Fibroblast of skin of abdomen (primary cell): ENCODE measurements at places on chromosomes 2 and 18.

DNA sequence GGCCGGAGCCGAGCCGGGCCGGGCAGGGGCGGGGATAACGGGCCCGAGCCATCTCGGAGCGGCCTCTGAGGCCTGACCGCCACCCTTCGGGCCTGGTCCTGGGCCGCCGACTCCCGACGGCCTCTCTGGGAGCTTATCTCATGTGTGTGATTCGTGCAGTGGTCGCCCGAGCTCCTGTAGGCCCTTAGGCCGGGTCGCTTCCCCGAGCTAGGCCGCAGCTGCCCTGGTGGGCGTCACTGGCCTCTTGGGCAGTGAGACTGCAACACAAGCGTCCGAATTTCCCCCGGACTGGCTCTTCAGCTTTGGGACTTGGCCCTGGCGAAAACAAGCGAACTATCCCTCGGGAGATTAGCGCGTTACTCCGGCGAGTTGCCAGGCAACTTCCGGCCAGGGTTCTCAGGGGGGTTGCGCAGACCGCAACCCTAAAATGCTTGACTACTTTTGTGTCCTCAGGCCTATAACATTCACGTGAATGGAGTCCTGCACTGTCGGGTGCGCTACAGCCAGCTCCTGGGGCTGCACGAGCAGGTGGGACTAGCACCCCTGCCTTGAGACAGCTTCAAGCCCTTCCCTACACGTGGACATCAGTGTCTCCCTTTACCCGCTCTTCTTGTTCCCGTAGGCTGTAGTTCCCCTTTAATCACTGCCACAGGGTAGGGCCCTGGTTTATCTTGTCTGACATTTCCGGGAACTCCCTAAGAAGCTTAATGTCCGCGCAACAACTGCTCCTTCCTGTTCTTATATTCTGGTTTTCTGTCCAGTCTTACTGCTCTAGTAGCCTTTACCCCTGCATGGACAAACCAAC lies 602 bp downstream of the SNX17 start:
- peak; percentile 31 for DNase-seq

DNA sequence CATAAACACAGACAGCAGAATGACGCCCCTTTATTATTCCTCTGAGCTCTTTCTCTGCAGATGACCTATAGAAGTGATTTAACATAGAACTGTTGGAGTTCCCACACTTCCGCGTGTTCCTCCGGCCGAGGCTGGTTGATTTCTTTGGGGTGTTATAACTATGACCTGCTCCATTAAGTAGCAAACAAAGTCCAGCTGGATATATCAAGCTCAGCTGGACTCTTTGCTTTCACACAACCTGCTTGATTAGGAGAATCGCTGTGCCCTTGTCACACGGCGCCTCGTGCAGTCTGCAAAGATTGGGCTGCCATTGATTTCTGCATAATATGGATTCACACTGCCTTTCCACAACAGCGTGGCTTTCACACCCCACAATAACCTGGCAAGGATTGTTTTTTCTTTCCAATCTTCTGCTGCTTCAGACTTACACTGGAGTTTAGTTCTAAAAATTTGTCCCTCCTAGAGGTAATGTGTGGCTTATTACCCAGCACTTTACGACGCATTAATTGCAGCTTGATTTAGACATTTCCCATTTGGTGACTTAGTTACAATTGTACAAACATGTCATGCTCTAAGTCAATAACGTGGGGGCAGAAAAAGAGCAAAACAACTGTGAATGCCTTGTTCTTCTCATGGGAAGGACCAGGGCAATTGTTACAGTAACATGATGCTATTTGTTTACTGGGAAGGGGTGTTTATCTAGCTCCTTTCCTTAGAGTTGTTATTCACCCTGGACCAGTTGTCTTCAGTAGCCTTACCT lies 485.7 kb downstream of the TXNL1 start:
- DNase-seq = no peak

DNA sequence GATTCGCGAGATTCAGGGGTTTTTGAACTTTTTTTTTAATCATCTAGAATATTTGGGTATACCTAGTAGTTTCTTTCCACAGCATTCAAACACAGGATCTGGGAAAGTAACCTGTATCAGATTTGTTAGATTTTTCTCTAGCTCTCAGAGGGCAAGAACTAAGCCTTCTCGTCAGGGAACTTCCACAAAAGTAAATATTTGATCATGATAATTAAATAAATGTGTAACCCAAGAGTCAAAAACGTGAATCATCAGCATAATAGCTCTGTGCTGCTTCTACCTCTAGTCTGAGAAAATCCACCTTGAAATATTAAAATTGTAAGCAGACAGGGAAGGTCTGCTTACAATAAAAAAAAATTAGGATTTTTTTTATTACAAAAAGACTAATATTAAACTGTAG lies 225.7 kb upstream of the SPOPL start:
- DNase-seq = peak; percentile 55

- DNase-seq = no peak
Observed at GRCh38 chr2:221807706-221808105, 235.6 kb upstream of the EPHA4 start.

DNA sequence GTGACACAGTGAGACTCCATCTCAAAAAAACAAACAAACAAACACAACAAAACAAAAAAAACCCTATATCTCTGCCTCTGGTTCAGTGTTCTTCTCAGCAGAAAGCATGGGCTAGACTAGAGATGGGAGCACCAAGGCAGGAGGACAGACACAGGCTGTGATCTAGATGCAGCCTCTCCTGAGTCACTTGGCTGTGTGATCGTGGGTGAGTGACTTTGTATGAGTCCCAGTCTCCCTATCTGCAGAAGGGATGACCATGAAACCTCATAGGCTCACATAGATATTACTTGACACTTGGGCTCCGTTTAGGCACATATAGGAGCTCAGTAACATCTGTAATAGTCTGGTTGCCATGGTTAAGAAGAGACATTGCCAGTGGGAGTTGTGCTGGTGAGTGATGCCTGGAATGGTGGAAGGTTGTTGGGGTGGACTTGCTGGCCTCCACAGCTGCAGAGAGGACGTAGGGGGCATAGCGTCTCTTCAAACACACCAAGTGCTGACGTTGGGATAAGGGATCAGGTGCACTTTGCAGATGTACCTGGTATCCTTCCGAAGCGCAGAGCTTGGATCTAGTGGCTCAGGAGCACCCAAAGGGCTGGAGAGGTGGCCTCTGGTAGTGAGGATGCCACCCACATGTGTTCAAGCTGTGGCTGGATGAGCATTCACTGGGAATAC lies 318.9 kb upstream of the HS6ST1 start:
- no peak for DNase-seq

GRCh38 chr2:142599504-142599903 lies 278.0 kb upstream of the KYNU start:
- no peak for DNase-seq

- DNase-seq = peak; percentile 43
Observed at GRCh38 chr2:9360701-9361100, 62.6 kb downstream of the ITGB1BP1 start.

- DNase-seq = no peak
Observed at GRCh38 chr2:28522481-28522880, 26.6 kb downstream of the PLB1 start.
